ENCODE measurements at places on chromosomes 5 and 9.

- DNase-seq = no peak
Measured at GRCh38 chr9:110330484-110331105, 7.1 kb downstream of the TXNDC8 start.

DNA sequence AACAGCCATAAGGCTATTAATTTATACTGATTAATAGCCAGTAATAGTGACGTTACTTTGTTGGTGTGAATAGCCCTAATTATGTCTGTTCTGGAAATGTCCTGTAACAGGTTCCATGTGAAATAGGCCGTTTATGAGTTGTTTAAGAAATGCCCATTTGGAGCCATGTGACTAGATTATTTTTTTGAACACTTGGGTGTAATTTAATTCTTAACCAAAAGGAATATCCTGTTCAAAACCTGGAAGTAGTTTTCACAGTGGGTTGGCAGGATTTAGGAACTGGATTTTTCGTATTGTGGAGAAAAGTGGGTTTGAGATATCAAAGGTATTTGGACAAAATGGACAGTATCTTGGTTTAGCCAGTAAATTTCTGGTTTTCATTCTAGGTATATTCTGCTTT lies 1.3 kb downstream of the TENT2 start:
- DNase-seq = no peak

DNA sequence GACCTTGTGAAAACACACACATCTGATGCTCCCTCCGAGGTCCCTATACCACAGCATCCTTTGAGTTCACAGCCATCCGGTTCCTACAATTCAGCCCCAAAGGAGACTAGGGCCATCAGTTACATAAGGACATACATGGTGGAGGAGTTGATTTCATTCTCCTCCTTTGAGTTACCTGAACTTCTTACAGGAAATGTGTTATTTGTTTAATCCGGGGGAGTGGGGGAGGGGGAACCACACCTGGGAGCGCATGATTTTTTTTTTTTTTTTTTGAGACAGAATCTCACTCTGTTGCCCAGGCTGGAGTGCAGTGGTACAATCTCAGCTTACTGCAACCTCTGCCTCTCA lies 30.7 kb downstream of the SEMA4D start:
- no peak for DNase-seq

DNA sequence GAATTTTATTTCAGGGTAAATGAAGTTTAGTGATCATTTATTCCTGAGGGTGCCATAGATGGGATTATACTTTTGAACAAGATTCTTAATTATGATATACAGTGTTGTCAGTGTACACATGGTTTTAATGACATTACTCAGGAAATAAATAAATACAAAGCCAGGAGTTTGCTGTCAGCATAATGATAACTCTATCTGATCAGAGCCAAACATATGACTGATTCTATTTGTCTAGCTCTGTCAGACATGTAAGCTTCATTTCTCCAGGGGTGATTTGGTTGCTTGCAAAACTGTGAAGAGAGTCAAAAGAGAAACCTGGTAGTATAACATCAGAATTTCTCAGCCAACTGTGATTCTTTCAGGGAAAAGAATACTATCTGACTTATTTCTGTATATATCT lies 1425.8 kb upstream of the C9orf72 start:
- no peak for DNase-seq

DNA sequence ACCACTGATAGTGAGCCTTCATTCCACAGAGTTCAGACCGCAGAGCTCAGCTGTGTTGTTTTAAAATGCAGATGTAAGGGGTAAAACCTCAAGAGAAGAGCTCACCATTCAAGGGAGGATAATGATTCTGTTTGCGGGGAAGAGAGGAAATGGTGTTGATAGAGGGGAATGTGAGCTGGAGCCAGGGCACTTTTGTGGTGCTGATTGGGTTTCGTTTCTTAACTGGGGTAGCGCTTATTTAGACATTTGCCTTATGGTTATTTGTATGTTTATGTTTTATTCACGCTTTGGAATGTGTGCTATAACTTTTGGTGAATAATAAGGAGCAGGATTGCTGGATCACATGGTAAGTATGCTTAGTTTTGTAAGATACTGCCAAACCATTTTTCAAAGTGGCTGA lies 42.5 kb downstream of the STXBP1 start:
- no peak for DNase-seq

DNA sequence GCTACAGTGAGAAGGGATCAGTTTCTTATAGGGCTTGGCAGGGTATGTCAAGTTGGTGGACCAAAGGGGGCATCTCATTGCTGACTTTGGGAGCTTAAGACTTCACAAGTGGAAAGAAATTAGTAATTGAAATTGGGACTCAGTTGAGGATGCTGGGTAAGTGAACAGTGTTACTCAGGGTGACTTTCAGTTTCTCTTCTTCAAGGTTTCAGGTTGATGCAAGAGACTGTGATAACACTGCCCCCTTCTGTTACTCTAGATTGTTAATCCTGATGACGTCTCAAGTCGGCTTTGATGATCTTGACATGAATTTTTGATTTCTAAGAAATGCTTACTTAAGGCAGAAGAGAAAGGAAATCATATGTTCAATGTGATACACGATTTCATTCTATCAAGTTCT lies 21.3 kb downstream of the KCTD16 start:
- no peak for DNase-seq

GRCh38 chr5:109656829-109657228 lies 32.9 kb upstream of the MAN2A1 start:
- peak; percentile 56 for DNase-seq

DNA sequence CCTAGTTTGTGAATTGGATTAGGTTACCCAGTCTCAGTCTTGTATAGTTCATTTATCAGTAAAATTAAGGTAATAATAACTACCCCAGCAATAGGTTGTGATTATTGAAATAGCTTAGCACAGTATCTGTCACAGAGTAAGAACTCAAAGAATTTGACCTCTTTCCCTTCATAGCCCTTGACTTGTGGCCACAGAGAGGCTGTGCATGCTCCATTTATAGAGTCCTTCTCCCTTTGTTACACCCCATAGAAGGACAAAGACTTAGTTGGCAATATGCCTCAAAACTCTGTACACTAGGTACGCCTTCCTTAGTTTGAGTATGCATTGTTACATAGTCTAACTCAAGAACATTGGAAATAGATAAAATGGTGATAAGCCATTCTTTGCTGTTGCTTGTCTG lies 257.2 kb downstream of the KCTD16 start:
- no peak for DNase-seq

DNA sequence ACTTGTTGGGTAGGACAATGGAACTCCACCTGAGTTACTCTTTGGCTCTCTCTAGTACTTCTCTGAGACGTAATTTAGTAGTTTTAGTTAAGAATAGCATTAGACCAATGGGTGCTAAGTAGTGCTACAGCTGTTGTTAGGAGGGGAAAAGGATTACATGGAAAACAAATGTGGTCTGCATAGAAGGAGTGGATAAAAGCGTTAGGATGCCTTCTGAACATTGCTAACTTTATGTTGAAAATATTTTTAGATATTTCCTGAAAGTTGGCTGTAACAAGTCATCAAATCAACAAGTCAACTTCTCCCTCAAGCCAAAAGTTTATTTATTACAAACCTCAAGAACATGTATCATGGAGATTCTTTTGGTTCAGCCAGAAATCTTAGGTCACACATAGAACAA lies 409.5 kb upstream of the MEF2C start:
- no peak for DNase-seq

DNA sequence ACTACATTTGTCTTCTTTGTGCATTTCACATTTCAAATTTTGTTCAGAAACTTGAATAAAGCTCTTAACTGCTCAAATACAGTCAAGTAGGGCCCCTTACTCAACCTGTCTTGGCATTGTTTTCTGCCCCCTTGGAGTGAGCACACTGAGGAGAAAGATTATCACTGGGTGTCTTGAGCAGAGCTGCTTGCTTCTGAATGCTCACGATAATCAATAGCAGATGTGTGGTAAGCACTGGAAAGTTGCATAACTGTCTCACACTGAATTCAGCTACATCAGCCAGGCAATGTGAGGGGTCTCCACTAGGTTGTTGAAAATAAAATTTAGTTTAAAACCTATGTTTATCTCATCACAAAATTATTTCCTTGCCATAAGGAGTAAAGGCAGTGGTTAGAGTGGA lies 7.8 kb upstream of the TNFAIP8 start:
- DNase-seq = no peak

- no peak for DNase-seq
Measured at GRCh38 chr9:108880738-108881316, 18.8 kb downstream of the ACTL7A start.

GRCh38 chr5:159343295-159344094 lies 13.2 kb upstream of the IL12B start:
- no peak for DNase-seq

DNA sequence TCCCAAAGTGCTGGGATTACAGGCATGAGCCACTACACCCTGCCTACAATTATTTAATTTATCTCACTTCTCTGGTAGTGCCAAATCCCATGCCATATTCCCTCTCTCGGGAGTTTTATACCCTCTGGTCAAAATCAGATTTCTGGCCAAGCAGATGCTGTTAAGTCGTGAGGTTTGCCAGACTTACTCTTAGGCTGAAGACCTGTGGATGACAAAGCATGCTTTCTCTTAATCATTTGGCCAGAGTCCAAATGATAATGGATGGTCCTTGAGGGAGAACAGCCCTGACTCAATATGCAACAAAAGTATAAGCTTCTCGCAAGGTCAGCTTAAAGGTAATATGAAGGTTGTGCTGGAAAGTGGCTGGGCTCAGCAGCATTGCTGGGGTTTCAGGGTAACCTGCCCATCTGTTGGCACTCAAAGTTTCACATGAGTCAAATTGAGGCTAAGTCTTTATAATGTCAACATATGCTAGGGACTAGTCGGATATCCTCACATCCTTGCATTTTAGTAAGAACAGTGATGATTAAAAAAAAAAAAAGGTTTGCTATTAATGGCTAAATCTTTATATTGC lies 280.1 kb downstream of the KIF4B start:
- DNase-seq = no peak

- DNase-seq = peak; percentile 70
Measured at GRCh38 chr5:80246995-80247729, 8.7 kb downstream of the SERINC5 start.

DNA sequence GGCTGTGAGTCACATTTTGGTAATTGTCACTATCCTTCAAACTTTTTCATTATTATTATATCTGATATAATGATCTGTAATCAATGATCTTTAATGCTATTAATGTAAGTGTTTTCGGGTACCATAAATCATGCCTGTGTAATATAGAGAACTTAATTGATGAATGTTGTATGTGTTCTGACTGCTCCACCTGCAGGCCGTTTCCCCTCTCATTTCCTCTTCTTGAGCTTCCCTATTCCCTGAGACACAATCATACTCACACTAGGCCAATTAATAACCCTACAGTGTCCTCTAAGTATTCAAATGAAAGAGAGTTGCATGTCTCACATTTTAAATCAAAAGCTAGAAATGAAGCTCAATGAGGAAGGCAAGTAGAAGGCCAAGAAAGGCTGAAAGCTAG lies 420.9 kb upstream of the SGCD start:
- DNase-seq = no peak

DNA sequence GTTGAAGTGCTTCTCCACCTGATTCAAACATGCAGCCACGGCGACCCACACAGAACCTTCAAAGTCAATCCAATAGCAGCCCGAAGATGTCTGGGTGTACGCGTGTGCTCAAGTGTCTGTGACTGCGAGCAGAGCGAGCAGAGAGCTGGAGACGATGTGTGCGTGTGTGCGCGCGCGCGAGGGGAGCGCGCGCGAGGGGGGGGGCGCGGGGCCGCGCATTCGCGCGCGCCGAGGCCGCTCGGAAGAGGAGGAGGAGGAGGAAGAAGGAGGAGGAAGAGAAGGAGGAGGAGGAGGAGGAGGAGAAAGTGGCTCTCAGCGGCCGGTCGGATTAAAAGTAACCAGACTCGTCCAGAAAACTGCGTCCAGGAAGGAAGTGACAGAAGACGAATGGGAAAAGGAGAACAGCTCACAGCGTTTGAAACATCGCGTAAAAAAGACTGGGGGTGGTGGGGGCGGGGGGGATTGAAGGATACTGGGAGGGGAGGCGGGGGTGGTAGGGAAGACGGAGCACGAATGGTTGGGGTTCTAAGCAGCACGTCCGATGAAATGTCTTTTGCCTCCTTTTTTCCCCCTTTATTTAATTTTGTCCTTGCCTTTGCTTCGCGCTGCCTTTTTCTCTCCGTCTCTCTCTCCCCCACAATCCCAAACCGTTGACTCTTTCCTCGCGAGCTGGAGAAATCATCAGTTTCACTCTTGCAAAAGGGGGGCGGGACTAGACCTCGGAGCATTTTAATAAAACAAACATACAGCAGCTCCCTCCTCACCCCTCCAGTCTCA lies at the start of gene MEF2C:
TSS of gene MEF2C (minus strand) at position 126 of the 777 bp plus-strand sequence. CDS start 59,396 bp downstream, outside the sequence.
- peak; percentile 63 for DNase-seq

GRCh38 chr9:11158676-11159075 lies 545.9 kb upstream of the PTPRD start:
- DNase-seq = no peak

DNA sequence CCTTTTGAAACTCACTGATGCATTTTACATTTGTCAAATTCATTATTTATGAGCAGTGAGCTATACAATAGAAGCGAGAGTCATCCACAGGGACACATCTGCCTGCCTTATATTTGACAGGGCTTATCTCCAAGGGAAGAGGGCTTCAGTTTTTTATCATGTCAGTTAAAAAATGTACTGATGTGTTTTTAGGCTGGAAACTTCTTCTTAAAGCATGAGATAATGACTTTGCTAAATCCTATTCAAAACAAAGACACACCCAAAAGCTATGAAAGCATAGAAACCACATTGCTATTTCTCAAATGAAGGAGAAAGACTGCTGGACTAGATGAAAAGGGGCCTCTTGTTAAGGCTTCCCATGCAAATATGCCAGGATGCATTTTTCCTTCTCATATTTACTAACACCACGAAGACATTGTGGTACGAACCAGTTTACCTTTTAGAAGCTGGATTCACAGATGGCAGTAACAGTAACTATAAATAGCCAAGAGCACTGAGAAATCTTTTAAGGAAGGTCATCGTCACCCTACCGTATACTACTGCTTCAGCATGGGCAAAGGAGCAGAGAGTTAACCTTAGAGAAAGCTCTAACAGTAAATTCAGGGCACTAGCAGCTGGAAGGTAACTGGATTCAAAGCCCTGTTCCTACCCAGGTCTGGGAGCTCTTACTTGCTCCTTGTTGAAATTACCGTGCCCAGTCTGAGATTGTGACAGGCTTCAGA lies 86.3 kb upstream of the IFNK start:
- no peak for DNase-seq

DNA sequence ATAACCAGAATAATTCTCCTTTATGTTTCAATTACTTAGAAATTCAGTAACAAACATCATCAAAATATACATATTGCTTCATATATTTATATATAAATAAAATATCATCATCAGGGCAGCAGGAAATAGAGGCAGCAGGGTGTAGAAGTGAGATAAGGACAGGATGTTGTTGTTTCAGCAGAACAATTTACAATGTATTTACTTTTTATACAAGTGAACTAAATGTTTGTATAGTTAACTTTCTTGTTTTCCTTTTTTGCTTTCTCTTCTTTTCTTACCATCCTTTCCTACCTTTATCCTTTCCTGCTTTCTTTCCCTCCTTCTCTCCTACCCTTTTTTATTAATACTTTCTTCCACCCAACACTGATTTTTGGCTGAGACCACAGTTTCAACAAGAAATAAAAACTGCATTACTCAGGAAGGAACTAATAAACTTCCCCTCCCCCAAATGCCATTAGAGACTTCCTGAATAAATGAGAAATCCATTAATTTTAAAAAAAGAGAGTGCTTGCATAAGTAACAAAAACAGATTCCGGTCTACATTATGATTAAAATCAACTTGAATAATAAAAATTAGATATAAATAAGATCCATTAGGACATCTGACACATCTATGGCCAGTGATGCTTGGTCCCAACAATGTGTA lies 159.8 kb upstream of the ACOT12 start:
- no peak for DNase-seq

- DNase-seq = peak; percentile 32
Measured at GRCh38 chr5:133942614-133943474, 25.6 kb downstream of the C5orf15 start.

All from body of pancreas (tissue), 4 donors.